ENCODE measurements at places on chromosomes 13 and 19.

GRCh38 chr19:41373993-41374392, 2.3 kb upstream of the TMEM91 start:
- DNase-seq = peak; percentile 59

GRCh38 chr19:11570039-11570462, 7.4 kb downstream of the ACP5 start:
- no peak for DNase-seq

- DNase-seq = no peak
Measured at GRCh38 chr13:46114613-46115012, 9.8 kb upstream of the CPB2 start.

DNA sequence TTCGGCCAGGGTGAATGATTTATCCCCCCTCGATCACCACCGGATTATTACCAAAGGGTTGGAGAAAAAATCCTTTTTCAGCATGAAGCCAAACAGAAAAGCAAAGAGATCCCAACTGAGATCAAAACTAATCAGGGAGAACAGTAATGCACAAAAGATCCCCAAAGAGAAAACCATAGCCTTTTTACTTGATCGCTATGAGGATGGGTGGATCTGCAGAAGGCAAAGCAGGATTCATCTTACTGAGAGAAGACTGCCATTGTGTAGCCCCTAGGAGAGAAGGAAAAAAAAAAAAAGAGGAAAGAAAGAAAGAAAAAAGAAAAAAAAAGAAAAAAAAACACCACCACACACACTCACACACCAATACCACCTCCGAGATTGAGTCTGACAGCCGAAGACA, at the start of gene FGF14:
FGF14 (minus strand) TSS at position 283 of the 400 bp plus-strand sequence.
- DNase-seq = no peak

GRCh38 chr13:113040031-113040430, 65.6 kb upstream of the F7 start:
- no peak for DNase-seq

GRCh38 chr19:5031231-5032100, 62.6 kb downstream of the KDM4B start:
- DNase-seq = no peak

DNA sequence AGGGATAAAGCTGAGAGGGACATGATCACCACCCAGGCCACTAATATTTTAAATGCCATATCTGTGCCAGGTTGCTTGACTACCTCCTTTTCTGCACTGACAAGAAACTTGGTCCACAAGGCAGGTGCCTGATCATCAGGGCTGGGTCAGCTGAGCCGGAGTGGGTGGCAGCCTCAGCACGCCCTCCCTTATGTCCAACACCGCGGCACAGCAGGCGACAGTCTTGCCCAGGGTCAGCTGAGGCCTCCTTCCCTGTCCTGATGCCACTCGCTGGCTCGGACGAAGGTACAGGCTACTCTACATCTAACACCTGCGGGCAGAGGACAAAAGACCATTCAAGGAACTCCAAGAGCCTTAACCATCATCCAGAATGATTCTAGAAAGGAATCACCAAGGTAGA, 16.9 kb downstream of the ZC3H4 start:
- DNase-seq = no peak

DNA sequence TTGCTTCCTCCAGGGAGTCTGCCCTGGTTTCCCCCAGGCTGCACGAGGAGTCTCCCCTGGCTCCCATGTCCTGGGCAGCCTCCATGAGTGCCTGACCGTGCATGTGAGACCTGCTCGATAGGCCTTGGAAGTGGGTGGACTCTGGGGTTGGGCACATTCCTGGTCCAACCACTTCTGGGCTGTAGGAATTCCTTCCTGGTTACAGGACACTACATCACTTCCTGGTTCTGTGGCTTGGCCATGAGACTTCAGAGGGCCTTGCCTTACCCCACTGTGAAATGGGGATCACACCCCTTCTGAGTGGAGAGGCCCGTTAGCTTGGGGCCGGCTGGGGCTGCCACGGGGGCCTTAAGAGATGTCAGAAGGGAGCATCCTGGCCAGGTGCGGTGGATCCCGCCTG, 4.0 kb upstream of the ZNF628 start:
- DNase-seq = no peak

GRCh38 chr13:93752541-93752940, 525.9 kb downstream of the GPC6 start:
- no peak for DNase-seq
